Hematopoietic multipotent progenitor cell treated with erythropoietin and hydrocortisone succinate and interleukin-3 and kit ligand, for 17 days (in vitro differentiated cells): ENCODE measurements at places on chromosomes 5 and 9.
A peak's percentile ranks its signal among the peaks of the same experiment; 100 is the strongest.

- DNase-seq = no peak
These were observed 113.1 kb upstream of the TBC1D2 start for GRCh38 chr9:98368366-98369065.

- DNase-seq = no peak
These were observed 49.5 kb upstream of the ICE1 start for GRCh38 chr5:5372930-5373329.

DNA sequence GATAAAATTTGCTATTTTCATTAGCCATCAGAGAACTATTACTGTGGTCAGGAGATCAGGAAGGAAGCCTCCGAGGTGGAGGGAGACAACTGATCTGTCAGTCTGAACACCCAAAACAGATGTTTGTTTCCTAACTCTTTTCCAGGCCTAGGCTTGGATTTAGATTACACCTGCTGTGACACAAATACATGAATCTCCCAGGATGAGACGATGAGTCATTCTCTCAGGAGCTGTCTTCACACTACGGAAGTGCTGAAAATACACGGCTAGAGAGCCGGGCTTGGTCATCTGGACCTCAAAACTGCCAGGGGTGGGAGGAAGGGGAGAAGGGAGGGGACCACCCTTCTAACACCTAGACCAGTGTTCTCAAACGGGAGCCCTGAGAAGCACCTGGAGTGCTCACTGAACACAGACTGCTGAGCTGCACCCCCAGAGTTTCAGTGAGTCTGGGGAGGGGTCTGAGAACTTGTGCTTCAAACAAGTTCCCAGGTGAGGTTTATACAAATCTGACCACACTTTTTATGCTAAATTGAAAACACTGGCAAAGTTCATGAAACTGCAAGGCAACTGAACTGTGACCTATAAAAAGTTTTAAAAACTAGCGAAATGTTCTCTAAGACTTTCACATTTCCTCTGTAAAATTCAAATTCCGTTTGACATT is 80.3 kb upstream of the EQTN start:
- DNase-seq = no peak

GRCh38 chr9:97186493-97186892 is 121.0 kb upstream of the CCDC180 start:
- no peak for DNase-seq

- no peak for DNase-seq
These were observed 189.3 kb upstream of the MAST4 start for GRCh38 chr5:66406761-66407336.

GRCh38 chr9:109496218-109496617 is 1.9 kb downstream of the PTPN3 start:
- no peak for DNase-seq

DNA sequence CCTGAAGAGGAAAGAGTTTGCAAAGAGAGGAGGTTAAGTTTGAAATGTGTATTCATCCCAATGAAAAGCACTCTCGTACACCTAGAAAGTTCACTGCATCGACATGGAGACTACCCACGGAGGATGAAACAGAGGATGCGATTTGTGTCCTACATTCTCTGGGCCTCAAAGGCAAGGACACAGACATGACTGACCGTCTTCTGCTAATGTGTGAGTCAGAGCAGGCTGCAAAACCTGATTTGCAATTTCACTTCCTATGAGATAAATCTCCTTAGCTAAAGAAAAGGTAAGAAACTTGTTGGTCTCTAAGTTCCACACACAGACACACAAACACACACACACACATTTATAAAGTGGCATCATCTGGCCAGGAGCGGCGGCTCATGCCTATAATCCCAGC is 98.6 kb downstream of the GNAQ start:
- DNase-seq = no peak

GRCh38 chr5:124453221-124454051 is 293.0 kb downstream of the ZNF608 start:
- DNase-seq = no peak

DNA sequence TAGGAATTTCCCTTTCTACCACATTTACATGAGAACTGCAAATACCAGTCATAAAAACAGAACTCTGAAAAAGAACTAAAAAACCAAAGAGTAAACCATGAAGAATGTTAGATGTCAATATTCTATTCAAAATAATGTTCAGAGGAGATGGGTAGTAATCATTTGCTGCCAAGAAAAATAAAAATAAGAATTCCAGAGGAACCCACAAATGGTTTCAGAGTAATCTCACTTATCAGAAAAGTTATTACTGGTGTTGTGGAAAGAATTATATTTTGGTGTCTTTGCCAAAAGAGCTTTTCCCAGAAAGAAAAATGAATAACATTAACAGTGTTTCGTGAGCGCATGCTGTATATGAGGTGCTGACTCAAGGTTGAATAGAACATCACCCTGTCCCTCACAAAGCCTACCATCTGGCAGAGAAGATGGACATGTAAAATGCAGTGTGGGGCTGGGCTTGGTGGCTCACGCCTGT is 35.6 kb downstream of the GPR21 start:
- DNase-seq = no peak

GRCh38 chr9:113879911-113880310 is 3.8 kb downstream of the ZNF618 start:
- DNase-seq = no peak

DNA sequence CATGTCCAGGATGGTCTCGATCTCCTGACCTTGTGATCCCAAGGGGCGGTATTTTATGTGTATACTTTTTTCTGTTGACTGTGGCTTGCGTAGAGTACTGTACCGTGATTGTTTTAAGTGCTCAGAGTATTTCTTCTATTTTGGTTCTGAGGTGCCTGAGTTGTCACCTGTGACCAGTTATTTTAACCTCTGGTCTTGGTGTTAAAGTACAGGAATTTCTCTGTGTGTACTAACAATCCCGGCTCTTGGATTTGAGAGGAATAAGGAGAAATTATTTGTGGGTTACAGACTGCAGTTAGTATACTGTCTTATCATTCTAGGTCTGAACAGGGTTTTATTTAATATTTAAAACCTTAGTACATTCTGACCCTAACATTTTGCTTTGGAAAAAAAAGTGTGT is 2.0 kb downstream of the ANKHD1 start:
- no peak for DNase-seq

- no peak for DNase-seq
These were observed 187.2 kb upstream of the CDH10 start for GRCh38 chr5:24831989-24832388.

DNA sequence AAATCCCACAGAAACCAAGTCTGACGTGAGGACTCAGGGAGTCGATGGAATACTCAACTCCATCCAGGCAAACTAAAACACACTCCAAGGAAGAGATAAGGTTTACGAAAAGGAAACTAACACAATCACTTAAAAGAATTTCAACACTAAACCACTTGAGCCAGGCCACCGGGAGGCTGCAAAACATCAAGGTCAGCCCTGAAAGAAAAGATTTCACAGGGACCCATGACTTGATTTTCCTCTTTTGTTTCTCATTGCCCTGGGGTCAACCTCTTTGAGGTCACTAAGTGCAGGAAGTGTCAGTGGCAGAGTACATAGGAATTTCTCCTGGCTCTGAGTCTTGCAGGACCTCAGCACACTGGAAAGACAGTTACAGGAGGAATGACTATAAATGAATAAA is 77.8 kb upstream of the TARS1 start:
- no peak for DNase-seq

GRCh38 chr5:180609817-180610550 is 18.7 kb upstream of the SCGB3A1 start:
- DNase-seq = no peak

GRCh38 chr9:128505414-128505765 is 871 bp downstream of the GLE1 start:
- no peak for DNase-seq

DNA sequence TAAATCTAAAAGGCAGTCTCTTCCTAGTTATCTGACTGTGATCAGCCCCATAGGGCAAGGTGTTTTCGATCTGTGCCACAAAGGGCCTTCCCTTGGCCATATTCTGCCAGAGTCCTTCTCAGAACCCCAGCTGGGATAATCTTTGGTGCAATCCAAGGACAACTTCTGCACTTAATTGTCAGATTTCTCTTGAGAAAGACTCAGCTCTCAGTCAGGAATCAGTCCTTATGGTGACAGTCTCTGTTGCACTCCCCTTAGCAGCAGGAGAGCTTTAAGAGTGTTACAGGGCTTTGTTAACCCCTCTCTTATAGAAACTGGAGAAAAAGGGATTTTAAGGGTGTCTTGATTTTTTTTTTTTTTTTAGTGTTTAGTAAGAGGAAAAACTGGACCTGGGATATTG is 15.4 kb upstream of the RFX3 start:
- no peak for DNase-seq

GRCh38 chr5:73668017-73668416 is 42.0 kb downstream of the ARHGEF28 start:
- no peak for DNase-seq

DNA sequence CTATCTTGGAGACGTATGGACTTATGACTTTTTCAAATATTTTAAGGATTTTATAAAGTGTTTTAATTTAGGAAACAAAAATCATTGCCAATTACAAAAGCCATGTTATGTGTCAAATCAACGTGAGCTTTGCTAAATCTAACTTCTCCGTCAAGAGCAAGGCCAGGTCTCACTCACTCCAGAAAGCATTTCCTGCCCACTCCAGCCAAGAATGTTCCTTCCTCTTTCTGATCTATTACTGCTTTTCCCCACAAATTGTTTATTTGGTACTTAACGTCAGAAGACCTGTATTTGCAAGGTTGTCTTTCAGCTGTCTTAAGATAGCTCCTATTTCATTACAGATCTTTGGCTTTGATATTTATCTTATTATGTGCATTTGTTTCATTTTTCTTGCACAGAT is 193.5 kb upstream of the HAPLN1 start:
- no peak for DNase-seq

DNA sequence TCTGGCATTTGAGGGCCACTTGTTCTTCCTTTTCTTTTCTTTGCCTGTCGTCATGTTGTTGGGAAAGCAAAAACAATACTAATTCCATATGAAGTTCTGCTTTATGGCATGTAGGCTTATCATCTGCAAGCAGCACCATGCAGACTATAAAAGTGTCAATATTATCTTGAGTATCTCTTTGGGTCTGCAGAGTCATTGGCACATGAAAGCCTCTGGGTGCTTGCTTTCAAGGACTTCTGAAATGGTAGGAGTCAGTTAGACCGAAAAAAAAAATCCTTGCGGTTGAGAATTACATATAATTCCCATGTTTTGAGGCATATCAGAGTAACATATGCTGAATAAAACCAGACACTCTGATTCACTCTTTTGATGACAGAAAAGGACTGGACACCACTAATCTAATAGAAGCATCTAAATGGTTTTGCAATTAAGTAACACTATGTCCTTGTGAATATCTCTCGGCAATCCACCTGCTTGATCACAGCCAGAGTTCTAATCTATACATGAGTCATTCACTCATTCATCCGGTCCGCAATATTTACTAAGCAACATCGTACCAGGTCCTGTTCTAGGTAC is 44.4 kb downstream of the GNAQ start:
- peak; percentile 50 for DNase-seq

DNA sequence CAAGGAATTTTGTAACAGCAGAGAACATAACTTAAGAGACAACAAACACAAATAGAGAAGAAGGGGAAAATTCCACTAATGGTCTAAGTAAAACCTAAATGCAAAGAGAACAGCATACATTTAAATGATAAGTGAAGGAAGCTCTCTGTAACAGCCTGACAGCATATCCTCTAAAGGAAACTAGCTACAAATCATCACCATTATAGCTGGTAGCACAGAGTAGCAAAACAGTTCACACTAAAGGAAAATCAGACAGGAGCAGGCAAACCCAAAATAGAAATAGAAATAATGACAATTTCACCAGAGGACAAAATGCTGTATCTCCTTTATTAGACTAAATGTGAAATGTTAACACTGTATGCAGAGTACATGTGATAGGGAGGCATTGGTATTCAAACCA is 532.8 kb downstream of the PTPRD start:
- no peak for DNase-seq

DNA sequence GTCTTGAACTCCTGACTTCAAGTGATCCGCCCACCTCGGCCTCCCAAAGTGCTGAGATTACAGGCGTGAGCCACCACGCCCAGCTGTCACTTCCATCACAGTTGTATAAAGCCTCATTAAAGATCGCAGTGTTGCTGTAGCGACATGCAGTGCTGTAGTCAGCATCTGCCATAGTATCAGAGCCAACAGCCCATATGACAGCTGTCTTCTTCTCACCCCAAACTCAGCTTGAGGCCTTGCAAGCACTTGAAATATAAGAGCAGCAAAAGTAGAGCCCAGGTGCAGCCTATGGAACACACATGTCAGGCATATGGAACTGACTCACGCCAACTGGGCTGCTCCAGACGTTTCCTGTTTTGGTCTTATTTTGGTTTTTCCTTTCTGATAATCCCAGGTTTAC is 167.8 kb downstream of the TRIO start:
- DNase-seq = no peak

- DNase-seq = no peak
These were observed 6.0 kb downstream of the SOHLH1 start for GRCh38 chr9:135693265-135693664.

DNA sequence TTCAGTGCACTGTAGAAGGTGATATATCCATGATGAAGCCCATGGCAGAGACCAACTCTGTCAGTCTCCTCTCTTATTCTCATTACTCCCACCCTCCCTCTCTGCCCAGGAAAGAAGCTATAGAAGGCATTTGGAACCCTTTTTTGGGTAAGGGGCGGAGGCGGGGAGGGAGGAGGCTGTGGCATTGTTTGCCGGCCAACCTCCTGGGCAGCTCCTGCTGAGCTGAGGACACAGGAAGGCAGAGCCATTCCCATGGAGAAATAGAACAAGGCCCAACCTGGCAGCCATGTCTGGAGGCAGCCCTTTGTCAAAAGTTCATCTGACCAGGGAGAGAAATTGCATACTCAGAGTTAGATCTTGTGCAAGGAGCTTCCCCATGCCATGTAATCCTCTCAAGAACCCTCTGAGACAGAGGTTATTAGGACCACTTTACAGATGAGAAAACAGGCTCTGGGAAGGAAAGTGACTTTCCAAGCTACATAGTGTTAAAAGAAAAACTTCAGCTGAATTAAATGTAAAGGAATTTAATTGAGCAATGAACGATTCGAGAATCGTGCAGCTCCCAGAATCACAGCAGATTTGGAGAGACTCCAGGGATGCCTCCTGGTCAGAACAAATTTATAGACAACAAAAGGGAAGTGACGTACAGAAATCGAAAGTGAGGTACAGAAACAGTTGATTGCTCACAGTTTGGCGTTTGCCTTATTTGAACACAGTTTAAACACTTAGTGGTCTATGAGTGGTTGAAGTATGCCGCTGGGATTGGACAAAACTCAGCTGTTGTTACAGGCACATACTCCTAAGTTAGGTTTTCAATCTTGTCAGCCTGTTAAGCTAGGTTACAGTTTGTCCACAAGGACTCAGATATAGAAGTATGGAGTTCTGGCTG is 158.6 kb downstream of the MELK start:
- DNase-seq = no peak

DNA sequence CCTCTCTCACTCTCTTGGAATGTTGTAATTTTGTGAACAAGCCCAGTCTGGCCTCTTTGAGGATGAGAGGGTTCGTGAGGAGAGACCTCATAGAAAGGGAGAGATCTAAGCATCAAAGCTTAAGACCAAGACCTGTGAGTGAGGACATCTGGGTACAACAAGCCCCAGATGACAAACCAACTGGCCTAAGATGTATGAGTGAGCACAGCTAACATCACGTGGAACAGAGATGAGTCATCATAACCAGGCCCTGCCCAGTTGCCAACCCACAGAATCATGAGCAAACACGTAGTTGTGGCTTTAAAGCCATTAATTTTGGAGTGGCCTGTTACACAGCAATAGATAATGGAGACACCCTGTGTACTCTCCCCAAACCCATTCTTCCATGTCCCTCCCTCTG is 439.1 kb upstream of the KIF2A start:
- DNase-seq = peak; percentile 5
